ENCODE measurements at places on chromosomes 13 and 19.

DNA sequence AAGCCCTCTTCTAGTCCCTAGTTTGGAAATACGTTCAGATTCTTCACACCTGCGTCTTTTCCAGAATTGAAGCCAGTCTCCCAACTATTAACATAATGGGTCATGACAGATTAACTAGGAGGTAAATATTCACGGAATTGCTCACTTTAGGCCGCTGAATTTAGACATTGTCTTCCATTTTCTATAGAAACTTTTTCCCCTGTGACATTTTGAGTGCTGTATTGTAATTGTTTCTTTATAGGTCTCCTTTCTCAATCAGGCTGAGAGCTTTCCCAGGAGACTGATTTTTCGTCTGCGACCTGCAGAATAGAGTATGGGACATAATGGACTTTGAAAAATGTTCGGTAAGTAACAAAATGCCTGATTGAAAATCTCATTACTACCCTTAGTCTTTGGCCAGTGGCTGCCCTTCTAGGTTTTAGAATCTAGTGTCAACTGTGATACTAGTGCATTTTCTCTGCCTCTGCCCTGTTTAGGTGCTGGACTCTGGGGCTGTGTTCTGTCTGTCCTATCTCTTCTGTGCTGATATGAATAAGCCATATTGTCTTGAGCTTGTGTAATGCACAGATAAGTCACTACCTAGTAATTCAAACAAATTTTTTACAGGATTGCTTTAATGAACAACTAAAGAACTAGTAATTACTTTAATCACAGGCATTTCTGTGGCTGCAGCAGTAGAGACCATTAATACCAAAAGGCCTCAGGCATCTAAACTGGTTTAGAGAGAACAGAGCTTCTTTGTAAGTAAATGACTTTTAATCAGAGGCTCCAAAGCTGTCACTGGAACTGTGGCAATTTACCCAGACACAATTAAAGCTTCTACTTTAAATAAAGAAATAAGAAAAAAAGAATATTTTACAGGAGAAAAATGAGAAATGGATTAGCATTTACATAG is 122.4 kb upstream of the FREM2 start:
- DNase-seq = no peak

GRCh38 chr19:51337861-51338562 is 3.9 kb downstream of the VSIG10L start:
- no peak for DNase-seq

DNA sequence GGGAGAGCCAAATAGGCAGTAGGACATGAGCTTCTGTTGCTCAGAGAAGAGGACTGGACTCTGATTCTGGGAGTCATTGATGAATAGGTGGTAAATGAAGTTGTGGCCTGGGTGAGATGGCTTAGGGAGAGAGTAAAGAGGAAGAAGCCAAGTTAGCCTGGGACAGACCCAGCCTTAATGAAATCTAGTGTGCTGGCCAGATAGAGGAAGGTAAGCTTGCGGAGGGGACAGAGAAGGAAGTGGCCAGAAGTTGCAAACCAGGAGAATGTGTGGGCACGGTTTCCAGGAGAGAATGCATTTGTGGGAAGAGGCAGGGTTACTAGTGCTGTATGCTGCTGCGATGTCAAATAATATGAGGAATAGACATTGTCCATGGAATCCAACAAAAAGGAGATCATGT is 83.3 kb upstream of the OLFM4 start:
- DNase-seq = peak; percentile 28

GRCh38 chr19:44069415-44069814 is 2.5 kb upstream of the ZNF284 start:
- DNase-seq = no peak

DNA sequence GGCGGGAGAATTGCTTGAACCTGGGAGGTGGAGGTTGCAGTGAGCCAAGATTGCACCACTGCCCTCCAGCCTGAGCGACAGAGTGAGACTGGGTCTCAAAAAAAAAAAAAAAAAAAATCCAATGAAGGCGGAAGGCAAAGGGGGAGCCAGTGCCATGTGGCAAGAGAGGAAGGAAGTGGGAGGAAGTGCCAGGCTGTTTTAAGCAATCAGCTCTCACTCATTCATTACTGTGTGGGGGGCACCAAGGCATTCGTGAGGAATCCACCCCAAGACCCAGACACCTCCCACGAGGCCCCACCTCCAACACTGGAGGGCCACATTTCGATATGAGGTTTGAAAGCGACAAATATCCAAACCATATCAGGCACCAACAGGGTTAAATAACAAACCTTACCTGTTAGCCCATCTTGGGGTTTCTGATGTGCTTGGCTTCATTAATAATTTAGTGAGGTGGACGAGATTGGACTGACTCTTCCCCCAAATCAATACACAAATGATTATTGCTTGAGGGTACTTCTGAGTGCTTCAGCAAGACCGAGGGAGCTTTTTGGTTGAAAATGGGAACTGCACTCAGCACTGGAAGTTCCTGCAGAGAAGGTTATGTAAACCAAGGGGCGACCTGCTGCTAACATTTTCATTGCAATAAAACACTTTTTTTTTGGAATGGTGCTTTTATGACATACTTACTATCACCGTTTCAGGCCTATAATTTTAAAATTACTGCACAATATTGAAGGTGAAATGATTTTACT is 7.5 kb upstream of the LRP3 start:
- DNase-seq = peak; percentile 84

DNA sequence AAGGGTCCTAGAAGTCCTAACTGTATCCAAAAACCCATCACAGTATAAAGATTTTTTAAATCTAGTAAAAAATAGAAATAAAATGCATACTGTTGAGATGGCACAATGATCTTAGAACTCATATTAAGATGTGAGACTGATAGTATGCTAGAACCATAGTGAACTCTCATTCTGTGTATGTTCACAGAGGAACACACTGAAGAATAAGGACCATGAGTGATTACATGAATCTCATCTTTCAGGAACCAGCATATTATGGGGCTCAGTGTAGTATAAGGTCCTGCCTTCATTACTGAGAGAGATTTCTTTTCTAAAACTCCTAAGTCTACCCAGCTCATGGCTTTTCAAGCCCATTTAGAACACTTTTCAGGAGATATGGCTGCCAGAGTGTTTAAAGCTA is 59.8 kb upstream of the RFC3 start:
- DNase-seq = no peak

DNA sequence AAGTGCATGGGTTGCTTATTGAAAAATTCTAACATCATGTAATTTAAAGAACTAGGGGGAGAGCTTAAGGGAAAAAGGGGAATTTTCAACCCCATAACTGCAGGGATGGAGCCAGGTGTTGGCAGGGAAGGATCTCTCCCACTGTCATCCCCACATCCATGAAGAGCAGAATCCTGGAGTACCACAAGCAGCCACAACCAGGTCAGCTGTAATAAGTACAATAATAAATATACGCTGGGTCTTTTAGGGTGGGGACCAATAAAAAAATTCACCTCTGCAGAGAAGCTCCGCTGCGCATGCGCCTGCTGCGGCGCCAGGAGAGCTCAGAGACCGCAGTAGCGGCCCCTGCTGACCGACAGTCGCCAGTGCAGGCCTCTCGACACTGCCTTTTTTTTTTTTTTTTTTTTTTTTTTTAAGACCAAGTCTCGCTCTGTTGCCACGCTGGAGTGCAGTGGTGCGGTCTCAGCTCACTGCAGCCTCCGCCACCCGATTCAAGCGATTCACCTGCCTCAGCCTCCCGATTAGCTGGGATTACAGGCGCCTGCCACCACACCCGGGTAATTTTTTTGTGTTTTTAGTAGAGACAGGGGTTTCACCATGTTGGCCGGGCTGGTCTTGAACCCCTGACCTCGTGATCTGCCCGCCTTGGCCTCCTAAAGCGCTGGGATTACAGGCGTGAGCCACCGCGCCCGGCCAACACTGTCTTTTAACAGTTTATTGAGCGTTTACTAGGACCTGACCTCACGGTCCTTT is 2.5 kb upstream of the EEF2 start:
- peak; percentile 93 for DNase-seq

DNA sequence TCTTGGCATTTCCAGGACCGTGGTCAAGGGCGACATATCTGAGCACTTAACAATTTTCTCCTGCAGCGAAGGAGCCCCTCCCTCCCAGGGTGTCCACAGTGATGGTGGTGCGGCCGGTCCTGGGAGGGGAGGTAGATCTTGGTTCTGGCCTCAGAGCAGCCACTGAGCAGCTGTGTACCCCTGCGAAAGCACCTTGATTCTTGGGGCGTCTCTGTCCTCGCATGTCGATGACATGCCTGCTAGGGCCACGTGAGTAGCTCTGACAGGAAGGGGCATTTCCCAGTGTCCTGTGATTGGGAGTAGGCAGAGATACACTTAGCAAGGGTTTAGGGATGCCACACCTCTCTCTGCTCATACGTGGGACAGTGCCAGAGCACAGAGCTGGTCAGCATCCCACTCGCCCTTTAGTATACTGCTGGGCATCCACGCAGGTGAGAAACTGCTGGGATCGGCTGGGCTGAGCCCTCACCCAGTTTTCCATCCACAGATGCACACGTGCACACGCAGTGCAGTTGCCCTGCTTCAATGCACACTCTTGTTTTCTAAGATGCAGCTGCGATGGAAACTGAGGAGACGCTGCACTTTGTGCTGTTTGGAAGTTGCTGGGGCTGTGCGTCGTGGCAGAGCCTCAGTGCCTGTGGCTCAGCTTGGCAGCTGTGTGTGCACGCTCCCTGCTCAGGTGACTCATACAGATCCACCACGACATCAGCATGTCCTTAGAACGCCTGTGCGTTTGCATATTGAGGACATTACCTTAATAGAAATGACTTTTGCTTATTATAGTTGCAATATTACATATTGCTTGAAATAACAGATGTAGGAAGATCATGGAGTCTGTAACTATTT is 66.8 kb downstream of the TEX29 start:
- DNase-seq = no peak

GRCh38 chr13:83546476-83546875 is 335.8 kb downstream of the SLITRK1 start:
- no peak for DNase-seq

- no peak for DNase-seq
Observed at GRCh38 chr13:104460554-104460953, 1394.3 kb upstream of the SLC10A2 start.

GRCh38 chr13:74708629-74709028 is 574.4 kb upstream of the KLF12 start:
- DNase-seq = no peak

DNA sequence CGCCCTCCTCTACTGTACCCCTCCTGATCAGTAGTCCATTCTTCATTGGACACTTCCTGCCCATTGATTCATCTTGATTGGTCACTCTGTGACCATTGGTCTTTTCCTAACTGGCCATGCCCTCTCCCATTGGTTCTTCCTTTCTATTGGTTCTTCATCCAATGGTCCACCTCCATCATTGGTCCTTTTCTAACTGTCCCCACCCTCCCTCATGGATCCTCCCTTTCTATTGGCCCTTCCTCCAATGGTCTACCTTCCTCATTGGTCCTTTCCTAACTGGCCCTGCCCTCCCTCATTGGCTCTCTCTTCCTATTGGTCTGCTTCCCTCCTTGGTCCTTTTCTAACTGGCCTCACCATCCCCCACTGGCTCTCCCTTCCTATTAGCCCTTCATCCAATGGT is 7.1 kb downstream of the KLK6 start:
- DNase-seq = no peak

DNA sequence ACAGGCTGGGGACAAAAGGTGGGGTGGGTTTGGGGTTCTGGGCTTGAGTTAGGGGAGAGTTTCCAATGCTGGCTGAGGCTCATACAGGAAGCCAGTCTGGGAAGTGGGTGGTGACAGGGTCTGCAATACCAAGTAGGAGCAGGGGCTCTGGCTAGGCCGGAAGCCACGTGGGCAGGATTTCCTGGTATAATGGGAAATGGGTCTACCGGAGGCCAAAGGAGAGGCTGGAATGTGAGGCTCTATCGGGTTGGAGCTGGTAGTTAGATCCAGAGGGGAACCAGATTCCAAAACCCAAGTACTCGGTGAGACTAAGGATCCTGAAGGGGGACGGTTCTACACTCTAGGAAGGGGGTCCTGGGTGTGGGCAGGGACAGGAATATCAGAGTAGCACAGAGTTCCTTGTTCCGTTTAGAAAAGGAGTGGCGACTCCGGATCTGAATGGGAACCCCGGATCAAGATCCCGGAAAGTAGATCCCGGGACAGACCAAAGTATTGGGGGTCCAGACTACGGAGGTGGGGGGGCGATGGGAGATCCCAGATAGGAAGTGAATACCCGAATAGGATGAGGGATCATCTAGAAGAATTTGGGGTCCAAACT is 802 bp downstream of the CDC37 start:
- no peak for DNase-seq

GRCh38 chr13:113452466-113452865 is 822 bp downstream of the ADPRHL1 start:
- no peak for DNase-seq

DNA sequence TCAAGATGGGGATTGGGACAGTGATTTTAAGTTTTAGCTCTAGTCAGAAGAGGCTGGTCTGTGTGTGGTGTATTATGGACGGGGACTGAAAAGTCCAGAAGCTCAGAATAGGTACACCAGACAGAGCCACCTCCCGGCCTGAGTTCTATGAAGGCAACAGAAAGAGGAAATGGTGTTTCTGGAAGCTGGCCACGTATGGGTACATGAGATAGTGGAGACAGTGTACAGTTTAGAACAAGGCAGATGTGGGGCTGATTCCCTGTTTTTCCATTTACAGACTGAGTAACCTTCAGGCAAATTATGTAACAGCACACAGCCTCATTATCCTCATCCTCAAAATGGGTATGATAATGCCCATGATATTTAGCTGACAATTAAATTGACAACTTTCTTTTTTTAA is 1.3 kb downstream of the ZNF175 start:
- no peak for DNase-seq

DNA sequence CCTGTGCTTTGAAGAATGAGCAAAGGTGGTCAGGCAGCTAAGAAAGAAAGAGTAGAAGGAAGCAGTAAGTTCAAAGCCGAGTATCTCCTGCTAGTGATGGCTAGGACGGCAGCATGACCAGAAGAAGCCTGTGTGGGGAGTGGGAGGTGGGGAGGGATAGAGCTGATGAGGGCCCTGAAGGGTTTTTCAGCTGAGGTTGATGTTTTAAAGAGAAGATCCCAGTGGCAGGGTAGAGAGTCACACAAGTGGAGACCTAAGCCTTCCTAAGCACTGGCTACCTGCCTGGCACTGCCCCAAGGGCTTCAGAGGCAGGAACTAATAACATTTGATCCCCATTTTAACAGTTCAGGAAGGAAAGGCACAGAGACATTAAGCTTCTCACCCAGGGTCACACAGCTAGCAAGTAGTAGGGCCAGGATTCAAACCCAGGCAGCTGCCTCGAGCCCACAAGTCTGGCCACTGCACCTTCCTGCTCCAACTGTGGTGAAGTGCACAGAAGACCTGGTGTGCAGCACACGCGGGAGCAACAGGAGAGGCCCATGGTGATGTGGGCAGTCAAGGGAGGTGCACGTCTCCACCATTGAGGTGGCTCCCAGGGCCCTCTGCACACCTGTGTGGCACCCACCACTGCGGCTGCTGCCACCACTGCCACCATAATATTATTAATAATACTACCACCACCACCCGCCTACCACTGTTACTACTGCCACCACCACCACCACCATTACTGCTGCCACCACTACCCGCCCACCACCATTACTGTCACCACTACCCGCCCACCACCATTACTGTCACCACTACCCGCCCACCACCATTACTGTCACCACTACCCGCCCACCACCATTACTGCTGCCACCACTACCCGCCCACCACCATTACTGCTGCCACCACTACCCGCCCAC is 22.1 kb downstream of the CUL4A start:
- no peak for DNase-seq

All from inflammatory macrophage treated with lipopolysaccharide for 1 hour (primary cell).